ENCODE measurements at places on chromosomes 11 and 22. TPM values are rescaled to one million over a fixed set of nuclear protein-coding genes. Genes with fewer than 3 reads are reported as not detected.

- DNase-seq, result peak; percentile 77
These were observed 532.1 kb downstream of the TBC1D22A start for GRCh38 chr22:47294576-47294975.

GRCh38 chr11:116598556-116598955 is 174.2 kb downstream of the BUD13 start:
- no peak for DNase-seq

DNA sequence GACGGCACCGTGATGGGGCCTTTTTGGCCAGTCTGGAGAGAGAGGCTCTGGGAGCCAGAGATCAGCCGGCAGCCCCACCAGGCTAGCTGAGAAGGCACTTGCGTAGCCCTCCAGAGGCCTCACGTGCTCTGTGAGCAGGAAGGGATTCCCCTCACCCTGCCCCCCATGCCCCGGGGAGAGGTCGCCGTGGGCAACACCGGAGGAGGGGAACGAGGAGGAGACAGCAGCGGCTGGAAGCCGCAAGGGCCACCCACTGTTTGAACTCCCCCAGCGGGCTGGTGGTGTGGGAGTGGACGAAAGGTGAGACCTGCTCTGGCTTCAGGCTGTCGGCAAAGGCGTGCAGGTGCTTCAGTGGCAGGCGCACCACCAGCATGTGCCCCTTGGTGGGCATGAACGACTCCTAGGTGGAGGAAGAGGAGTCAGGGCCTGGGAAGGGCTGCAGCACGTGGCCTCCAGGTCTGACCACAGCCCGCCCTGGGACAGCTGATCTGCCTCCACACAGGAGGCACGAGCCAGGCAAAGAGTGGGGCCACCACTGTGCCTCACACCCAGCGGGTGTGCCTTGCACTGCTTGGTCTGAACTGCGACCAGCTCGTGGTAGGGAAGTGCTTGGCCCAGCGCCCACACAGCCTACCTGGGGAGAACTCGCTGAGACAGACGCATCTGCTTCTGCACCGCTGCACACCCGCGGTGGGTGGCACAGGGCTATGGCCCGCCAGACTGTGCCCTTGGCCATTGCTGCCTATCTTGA is 99.9 kb downstream of the MED15 start:
- DNase-seq, result no peak

The MS4A7 gene
- 23.3 TPM for total RNA-seq

- DNase-seq, result no peak
These were observed 118.1 kb downstream of the BBOX1 start for GRCh38 chr11:27158456-27159334.

DNA sequence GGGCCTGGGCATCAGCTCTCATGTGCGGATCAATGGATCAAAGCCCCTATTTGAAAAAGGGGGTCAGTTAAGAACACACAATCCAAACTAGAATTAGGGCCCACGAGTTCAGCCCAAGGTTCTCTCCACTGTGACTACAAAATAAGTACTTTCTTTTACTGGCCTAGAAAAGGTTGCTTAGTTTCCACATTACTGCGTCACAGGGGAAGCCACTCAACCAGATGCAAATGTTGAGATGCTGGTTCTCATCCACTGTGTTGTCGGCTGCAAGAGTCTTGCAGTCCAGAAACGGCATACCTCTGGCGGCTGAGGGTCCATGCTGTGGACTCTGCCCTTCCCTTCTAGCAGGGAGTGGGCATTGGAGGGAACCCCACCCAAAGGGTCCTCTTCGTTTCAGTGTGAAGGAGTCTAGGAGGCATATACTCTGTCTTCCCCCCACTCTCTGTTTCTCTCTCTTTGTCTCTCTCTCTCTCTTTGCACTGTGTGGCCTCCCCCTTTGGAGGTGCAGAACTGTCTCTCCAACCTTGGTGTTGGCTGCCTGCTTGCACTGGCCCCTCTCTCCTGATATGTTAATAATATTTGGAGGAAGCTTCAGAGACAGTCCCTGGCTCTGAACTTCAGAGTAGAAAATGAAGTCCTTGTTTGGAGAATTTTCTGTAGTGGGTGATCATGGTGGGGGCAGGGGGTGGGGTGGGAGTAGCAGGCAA is 99.0 kb upstream of the NNMT start:
- DNase-seq, result no peak

GRCh38 chr11:75142714-75143419 is 8.0 kb upstream of the SLCO2B1 start:
- no peak for DNase-seq

DNA sequence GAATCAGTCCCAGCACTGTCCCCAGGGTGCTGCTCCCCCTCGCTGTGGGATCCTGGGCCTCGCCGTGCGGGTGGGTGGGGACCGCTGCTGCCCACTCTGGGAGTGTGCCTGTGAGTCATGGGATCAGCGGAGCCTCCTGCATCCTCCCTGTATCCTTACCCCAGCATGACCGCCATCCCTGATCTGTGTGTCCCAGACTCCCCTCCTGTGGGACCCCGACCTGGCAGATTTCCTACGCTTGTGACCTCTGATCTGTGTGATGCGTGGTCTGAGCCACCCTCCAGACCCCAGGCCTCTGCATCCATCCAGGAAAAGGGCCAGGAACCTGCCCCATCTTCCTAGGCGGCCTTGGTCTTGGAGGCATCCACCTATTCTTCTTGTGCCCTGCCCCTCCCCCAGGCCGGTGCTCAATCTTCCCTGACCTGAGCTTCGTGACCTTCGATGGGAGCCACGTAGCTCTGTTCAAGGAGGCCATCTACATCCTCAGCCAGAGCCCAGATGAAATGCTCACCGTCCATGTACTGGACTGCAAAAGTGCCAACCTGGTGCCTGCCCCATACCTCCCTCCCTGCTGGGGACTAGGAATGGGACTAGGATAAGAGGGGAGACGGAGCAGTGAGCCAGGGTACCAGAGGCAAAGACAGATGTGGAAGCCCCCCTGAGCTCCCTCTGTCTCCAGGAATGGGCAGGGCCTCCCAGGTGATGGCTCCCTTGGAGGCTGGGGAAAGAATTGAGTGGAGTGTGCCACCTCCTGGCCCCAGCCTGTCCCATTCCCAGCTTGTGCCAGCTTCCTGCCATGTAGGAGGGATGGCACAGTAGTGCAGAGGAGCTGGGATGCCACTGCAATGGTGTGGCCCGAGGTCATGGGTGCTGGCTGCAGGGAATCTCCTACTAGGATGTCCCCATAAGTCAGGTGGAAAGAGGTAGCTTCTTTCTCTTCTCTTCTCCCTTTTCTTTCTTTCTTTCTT is 65.4 kb downstream of the OTOG start:
- peak; percentile 81 for DNase-seq

The FBLN1 gene
- total RNA-seq, result 1,019 TPM

The SLC22A6 gene
- total RNA-seq, result not detected

The FERMT3 gene
- total RNA-seq, result 24.3 TPM

DNA sequence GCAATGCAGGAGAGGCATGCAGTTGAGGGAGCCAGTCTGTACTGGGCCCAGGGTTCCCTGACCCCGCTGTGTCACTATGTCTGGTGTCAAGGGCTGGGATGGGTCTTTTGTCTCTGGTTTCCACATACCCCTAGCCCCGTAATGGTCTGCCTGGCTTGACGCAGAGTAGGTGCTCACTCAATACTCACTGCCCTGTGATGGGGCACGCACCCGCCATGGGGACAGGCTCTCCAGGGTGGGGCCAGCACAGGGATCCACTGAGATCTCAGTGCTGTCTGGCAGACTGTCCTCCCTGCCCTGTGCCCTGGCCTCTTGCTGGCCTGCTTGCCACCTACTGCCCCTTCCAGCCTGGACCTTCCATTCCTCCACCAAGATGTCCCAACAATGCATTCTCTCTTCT is 101.7 kb upstream of the CD82 start:
- no peak for DNase-seq
